Endodermal cell (in vitro differentiated cells): ENCODE measurements at places on chromosomes 1 and 21. TPM values are rescaled to one million over a fixed set of nuclear protein-coding genes. Genes with fewer than 3 reads are reported as not detected.

The MROH7 gene
- total RNA-seq: 0.14 and 0.46 TPM in 2 replicates

The SPAG17 gene
- 5.7 and 6.3 TPM in 2 replicates for total RNA-seq

The CELA3A gene
- not detected in 2 replicates for total RNA-seq

The AMY1B gene
- not detected in 2 replicates for total RNA-seq

DNA sequence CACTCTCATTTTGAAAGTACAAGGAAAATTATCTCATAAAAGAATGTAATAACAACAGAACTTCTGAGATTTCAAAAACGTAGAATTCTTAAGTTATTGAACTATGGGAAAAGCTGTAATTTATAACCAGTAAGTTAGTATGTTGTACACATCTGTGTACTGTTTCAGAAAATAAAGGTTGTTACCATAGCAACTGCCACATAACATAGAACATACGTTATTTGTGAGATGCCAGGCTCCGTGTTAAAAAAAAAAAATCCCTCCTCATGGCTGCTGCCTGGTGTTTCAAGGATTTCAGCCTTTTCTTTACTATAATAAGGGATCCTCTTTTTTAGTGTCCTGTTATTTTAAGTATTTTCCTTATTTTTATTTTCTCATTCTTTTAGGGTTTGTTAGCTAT, 79.5 kb downstream of the RWDD3 start:
- peaks cover under 1% of the 10 kb centered on the region for H3K4me1 ChIP-seq
- no peak for DNase-seq
- no peak overlapping the region for H3K4me3 ChIP-seq
- H3K27ac ChIP-seq: no peak overlapping the region

DNA sequence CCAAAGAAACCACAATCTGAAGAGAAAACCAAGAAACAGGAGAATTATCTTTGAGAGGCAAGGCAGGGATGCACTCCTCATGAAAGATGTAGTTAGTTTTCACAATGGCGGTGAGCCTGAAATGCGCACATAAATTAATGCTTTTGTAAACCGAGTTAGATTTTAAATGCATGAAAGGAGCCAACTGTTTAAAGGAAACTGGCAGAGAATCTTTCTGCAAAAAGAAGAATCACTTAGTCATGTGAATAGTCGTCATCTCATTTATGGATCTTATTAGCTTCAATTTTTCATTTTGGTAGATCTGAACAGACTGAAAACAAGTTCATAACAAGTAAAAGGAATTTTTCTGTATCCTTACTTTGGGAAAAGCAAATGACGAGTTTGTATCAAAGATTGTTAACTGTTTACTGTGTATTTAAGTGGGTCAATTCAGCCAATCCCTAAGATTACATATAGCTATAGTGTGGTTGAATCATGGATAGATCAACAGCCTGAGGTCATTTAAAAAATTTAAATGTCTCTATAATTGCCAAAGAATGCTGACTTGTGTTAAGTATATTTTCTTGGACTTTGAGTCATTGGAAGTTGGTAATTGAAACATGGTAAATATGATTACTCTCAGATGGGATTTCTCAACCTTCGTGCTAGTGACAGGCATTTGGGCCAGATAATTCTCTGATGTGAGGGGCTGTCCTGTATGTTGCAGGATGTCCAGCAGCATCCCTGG, 226.6 kb upstream of the KAZN start:
- peaks cover 60% of the 10 kb centered on the region for H3K27me3 ChIP-seq
- DNase-seq: no peak
- no peak overlapping the region for H3K27ac ChIP-seq
- no peaks in the 10 kb centered on the region for H3K4me1 ChIP-seq
- no peaks in the 10 kb centered on the region for H3K36me3 ChIP-seq
